ENCODE measurements at places on chromosomes 6 and 20. TPM values are rescaled to one million over a fixed set of nuclear protein-coding genes. Genes with fewer than 3 reads are reported as not detected.

DNA sequence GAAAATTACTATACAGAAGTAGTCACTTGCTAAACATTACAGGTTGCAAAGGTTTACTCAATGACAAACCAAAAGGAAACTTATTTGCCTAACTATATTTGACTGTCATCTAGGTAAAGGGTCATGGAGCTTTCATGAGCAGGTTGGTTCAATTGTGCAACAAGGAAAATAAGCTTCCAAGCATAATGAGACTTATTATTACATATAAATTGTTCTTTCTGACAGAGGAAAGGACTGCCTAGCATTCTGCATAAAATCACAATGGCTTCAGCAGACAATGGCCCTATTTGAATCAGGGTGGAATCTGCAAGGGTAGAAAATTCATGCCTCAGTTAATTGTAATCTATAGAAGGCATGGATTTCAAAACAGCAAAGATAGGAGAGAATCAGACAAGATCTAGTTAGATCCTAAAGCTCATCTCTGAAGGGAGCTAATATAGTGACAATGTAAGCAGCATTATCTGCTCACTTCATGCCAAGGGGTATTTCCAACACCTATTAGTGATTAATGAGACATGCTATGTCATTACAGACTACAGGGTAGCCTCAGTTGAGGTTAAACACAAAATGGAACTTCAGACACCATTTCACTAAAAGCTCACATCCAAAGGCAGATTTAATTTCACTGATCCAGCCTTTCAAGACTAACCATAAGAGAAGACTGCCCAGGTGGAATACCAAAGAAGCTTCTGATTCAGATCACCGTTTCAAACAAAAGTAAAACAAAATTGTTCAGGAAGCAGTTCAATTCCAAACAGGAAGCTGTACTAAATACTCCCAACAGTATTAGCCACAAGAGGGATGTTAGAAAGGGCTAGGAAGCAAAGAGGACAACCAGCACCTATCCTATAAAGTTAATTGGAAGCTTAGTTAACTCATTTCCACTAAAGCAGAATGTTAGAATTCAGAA is 8.5 kb downstream of the STAU1 start:
- DNase-seq, result no peak

The ZNF184 gene
- 8.1 TPM for total RNA-seq

The WFDC2 gene
- not detected for total RNA-seq

The BACH2 gene
- total RNA-seq, result 1.3 TPM

GRCh38 chr20:60903325-60903971 is 348.6 kb upstream of the CDH4 start:
- DNase-seq, result no peak

DNA sequence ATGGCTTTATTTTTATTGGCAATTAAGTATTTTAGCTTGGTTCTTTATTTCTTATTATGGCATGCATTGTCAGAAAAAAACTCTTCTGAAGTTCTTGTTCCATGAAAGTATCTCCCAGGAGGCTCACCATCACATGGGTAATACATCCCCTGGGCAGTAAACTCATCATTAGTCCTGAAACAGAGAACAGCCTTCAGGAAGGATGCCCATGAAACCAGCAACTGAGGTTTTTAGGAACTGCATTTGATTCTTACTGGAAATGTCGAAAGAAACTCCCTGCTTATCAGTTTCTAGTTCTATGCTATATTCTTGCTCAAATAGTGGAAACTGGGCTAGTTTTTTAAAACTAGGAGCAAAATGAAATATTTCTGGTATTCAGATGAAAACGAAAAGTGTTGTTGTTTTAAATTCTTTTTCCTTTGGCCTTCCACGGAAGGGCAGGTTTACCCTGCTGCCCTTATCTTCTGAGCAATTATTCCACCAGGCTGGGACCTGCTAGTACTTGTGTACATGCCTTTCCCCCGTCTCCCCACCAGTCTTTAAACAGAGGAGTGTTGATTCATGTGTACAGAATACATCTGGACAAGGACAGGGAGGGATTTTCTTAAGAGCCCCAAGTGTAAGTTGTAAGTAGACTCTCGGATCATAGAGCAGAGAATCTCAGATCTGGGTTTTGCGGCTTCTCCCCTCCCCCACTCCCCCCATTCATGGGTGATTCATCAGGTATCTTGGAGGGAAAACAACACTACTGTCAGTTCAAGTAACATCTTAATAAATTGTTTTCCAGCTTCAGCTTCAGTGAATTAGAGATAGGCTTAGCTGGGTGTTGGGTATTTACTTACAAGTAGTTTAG is 81.5 kb downstream of the RTN4IP1 start:
- DNase-seq, result peak; percentile 85

The MARCKS gene
- total RNA-seq, result 40.7 TPM

The ZNF391 gene
- total RNA-seq, result 0.28 TPM

- no peak for DNase-seq
Observed at GRCh38 chr20:63534427-63534830, 2.7 kb downstream of the PTK6 start.

The BRD2 gene
- total RNA-seq, result 99.5 TPM

The ULBP2 gene
- 7.2 TPM for total RNA-seq

The ZSCAN23 gene
- 5.3 TPM for total RNA-seq

GRCh38 chr6:165098165-165098564 is 211.2 kb downstream of the C6orf118 start:
- no peak for DNase-seq

DNA sequence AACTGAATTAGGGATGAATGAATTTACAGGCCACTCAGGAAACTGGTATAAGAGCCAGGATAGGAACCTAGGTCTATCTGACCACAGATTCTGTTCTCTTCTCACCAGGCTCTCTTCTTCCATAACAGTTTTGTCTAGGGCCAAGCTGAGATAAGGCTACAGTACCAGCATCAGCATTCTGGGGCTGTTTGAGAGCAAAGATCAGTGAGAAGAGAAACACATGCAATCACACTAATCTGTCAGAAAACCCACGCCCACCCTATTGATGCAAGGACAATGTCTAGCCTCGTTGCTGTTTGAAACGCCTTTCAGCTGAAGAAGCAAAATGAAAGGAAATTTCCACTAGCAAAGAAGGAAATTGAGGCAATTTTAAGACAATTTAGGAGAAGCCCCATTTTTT is 137.7 kb downstream of the LCA5 start:
- DNase-seq, result no peak

The POU3F2 gene
- not detected for total RNA-seq

GRCh38 chr6:44202972-44203750 is 13.6 kb upstream of the MYMX start:
- no peak for DNase-seq

DNA sequence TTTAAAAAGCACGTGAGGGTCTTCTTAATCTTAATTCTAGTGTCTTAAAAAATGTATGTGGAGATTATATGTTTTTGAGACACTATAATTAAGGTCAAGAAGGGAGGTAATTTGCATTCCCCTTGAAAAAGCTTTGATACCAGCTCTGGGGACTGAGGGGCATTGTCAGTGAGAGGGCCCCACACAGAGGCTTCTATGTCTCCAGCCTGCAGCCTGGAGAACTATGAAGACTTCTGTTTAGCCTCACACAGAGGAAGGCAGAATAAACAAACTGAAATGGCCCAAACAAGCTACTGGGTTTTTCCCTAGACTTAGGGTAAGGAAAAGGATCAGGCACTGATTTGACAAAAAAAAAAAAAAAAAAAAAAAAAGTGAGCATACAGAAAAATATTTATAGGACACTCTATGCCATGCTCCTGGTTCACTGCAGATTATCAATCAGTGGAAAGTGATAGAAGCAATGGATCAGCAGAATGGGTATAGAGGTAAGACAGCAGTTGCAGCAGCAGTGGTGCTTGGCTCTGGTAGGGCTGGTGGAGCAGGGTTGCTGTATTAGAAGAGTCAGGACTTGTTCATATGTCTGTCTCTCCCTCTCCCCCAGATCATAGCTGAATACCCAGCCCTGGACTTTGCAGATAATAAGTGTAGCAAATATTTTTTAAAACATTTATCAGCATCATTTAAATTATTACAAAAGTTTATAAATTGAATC is 85.4 kb downstream of the KLHL32 start:
- no peak for DNase-seq

The LRRC73 gene
- total RNA-seq, result under 0.01 TPM

- no peak for DNase-seq
Observed at GRCh38 chr6:91437315-91437729, 850.5 kb upstream of the MAP3K7 start.

- DNase-seq, result peak; percentile 92
Observed at GRCh38 chr6:89313006-89313405, 2.1 kb downstream of the GABRR2 start.

DNA sequence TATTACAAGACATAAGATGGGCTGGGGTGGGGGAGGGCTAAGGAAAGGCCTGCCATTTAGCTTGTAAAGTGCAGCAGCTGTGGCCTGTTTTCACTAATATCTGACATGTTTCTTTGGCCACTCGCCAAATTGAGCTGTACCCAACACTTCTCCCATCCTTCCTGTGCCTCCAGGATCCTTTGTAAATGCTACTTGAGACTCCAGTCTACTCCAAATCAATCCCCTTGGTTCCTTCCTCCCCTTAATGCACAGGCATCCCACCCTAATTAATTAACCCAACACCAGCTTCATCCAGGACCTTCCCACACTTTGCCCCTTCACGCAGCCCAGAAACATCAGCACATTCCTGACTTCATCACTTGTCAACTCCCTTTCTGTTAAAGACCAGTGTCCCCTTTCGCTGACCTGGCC is 55.0 kb upstream of the TCF21 start:
- no peak for DNase-seq

GRCh38 chr6:29791786-29792122 is 35.9 kb upstream of the HLA-G start:
- no peak for DNase-seq

The OTOR gene
- total RNA-seq, result not detected

GRCh38 chr6:115001731-115002350 is 659.0 kb upstream of the HS3ST5 start:
- DNase-seq, result no peak

GRCh38 chr6:4790158-4790899 is 14.1 kb downstream of the CDYL start:
- no peak for DNase-seq

The BTN1A1 gene
- total RNA-seq, result not detected

DNA sequence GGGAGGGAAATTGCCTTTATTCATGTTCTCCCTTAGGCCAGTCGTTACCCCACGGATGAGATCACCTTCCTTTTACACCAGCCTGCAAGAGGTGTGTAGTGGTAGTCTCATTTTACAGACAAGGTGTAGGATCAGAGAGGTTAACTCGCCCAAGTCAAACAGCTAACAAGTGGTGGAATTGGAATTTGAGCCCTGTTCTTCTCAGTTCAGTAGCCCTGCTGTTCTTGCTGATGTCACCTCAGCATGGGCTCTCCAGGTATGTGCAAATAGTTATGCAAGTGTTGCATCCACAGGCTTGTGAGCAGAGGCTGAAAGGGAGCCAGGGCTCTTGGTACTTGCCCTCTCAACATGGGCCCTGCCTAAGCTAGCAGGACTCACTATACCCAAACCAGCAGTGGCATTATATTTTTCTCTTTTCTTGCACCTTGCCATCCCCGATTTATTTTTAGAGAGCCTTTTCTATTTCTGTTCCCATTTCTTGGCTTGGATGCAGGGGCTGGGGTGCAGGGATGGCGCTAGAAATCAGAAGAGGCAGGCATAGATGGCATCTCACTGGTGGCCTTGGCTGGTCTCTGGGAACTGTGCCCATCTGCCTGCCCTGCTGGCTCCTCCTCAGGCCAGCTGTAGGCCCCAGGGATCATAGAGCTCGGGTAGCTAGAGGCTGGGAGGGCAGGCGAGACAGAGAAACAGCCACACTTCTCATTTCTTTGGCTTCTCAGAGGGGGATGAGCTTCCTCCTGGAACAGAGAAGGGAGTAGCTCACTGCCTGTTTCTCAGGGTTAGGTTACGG is 18.2 kb downstream of the PPARD start:
- peak; percentile 36 for DNase-seq

DNA sequence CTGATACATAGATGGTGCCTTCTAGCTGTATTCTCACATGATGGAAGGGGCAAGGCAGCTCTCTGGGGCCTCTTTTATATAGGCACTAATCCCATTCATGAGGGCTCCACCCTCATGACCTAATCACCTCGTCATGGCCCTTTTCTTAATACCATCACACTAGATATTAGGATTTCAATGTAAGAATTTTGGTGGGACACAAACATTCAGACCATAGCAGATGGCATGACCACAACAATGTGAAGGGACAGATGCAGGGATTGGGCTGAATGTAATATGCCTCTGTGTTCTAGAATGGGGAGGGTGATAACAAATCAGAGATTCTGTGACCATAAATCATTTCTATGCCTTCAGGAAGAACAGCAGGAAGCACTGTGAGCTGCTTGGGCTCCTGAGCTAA is 145.8 kb downstream of the LCA5 start:
- DNase-seq, result no peak

DNA sequence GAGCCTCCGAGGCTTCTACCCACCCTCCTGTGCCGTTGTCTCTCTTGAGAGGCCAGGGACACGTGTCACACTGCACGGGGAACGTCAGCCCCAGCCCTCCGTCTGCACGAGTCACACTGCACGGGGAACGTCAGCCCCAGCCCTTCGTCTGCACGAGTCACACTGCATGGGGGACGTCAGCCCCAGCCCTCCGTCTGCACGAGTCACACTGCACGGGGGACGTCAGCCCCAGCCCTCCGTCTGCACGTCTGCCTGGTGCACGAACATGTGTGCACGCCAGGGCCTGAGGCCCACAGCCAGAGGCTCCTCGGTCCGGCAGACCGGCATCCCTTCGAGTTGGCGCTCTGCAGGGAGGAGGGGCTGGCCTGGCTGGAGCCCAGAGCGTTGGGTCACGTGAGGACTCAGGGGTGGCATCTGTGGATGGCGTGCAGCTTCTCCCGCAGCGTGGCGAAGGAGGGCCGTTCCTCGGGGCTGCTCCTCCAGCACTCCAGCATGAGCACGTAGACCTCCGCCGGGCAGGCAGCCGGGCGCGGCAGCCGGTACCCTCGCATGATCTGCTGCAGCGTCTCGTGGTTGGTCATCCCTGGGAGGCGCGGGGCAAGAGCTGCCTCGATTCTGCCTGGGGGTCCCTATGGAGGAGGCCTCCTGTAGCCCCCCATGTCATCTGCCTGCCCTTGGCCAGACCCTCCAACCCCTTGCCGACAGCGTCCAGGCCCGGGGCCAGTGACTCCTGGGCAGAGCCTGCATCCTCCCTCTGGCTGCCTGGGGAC is 3.4 kb upstream of the PTK6 start:
- DNase-seq, result peak; percentile 50

DNA sequence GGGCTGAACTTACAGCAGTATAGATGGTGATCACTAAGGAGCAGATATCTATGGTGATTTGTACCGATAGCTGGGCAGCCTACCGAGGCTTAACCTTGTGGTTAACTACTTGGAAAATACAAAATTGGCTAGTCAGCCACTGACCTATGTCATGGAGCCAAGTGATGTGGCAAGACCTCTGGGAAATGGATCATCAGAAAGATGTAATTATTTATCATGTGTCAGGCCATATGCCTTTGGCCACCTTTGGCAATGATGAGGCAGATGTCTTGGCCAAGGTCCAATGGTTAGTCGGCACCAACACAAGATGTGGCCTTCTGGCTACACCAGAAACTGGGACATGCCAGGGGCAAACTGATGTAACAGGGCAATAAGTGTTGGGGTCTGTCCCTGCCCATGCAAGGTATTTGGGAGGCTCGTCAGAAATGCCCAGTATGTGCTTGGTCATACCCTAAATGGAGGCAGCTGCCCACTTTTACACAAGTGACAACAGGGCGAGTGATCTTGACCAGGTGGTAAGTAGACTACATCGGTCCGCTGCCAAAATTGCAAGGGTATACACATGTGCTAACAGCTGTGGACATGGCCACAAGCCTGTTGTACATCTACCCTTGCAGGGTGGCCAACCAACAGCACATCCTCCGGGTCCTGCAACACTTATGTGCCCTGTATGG is 30.1 kb downstream of the HDDC2 start:
- no peak for DNase-seq

Data from IMR-90 (cell line).